ENCODE measurements at places on chromosomes 16 and 17.

DNA sequence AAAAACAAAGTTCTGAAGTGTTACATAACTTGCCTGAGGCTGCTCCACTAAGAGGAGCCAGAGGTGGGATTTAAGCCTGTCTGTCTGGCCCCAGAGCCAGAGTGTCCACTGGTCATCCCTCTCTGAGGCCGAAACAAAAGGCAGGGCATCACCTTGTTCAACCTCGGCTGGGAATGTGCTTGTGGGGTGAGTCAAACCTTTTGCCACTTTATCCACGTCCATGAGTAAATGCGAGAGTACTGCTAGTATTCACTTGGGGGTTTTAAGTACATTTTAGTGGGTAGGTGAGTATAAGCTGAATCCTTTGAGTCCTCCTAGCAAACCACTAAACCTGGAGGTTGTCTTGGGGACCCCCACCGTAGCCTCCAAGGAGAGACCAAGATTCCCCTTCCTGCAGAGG, 103.5 kb downstream of the STX8 start:
- DNase-seq, result no peak

DNA sequence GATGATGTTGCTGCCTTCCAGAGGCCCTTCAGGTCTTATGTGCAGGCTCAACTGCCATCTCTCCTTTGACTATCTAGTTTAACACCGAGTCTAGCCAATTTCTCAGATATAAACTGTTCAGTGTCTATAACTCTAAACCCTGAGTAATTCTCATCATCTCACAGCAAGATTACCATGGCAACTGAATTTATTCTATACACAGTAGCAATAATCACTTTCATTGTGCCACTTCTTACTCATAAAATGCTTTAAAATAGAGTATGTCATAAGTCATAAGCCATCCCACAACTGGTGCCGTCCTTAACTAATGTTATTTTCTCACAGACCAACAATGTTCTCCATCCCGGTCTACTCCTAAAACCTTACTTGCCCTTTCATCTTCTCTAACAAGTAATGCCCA, 45.0 kb downstream of the SYNRG start:
- DNase-seq, result no peak

- DNase-seq, result peak; percentile 64
These were observed 422.8 kb upstream of the CCL2 start for GRCh38 chr17:33832262-33832661.

- no peak for DNase-seq
These were observed 14.2 kb downstream of the PLD6 start for GRCh38 chr17:17191961-17192381.

DNA sequence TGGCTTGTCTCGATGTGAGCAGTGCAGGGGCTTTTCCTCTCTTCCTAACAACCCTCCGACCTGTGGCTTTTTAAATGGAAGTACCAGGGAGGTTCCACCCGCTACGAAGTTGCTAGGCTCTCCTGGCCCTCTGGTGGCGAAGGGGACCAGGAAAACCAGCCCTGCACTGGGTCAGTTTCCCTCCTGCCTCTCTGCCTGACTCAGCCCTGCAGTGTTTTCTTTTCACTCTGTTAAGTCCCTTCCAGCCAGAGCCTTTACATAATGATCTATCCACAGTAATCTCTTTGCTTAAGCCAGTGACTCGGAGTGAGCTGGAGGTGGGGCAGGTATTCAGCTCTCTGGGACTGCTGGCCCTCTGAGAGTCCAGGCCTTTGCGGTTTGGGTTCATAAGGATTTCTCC, 331.3 kb upstream of the EEF2KMT start:
- peak; percentile 82 for DNase-seq

DNA sequence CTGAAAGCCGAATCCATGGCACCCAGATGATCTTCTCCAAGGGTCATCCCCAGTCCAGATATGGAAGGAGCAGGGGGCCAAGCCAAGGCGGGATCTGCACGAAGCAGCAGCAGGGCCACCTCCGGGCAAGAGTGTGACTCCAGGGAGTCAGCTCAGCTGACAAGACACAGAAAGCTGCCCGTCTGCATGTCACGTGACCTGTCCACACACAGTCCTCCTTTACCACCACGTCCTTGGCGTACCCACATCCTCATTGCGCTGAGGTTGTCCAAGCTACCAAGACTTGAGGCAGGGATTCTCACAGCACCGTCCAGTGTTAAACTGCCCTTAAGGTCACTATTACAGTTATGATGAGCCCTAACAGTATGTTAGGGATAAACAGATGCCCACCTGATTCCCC, 11.3 kb upstream of the CYTH1 start:
- no peak for DNase-seq

- DNase-seq, result no peak
These were observed 16.9 kb downstream of the KNOP1 start for GRCh38 chr16:19701091-19701490.

DNA sequence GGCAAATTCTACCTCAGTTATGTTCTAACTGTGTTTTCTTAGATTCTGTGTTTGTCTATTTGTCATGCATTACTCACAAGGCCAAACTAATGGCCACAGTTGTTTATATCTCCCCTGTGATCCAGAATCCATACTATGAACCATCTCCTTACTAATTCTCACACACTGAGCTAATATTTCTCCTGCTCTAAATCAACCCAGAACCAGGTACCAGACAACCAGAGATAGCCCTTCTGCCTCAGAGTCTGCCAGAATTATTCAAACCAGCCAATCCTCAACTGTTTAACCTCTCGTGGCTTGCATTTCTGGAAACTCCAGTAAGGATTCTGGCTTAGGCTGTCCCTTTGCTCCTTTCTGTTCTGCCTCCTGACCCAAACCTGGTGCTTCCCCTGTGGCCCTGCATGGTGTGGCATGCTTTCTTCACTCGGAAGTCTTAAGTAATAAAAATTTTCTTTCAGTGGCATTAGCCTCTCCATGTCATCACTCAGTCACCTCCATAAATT, 59.4 kb downstream of the EFCAB5 start:
- DNase-seq, result no peak

DNA sequence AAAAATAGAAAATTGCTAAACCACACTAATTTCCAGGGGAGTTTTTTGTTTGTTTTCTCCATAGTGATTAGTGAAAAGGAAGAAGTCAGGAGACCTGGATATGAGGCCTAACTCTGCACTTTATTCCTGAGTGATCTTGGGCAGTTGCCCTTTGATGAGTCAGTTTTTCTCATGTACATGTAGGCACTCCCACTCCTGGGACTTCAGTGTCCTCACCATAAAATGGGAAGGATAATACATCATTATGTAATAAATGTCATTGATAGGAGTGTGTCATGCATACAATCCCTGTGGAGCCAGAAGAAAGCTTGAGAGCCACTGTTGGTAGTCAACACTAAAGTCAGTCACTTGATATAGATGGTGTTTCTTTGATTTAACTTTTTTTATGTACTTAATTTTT, 32.5 kb downstream of the WIPF2 start:
- DNase-seq, result no peak

GRCh38 chr17:37518826-37519225, 29.1 kb downstream of the DUSP14 start:
- DNase-seq, result no peak

DNA sequence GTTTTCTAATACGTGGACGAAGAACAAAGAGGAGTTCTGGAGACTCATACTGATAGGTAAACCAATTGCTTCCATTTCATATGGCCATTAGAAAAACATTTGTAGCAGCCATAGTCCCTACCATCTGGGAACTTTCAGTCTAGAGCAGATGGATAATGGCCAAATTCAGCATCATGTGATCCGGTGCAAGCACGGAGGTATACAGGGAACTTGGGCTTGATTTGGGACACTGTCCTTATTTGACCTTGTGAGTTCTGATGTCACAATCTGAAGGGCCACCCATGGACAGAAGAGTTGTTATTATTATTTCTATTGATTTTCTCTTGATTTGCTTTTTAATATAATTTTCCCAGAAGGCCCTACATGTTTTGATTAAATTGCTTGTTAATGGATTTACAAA, 154.6 kb upstream of the ZNF267 start:
- DNase-seq, result no peak

DNA sequence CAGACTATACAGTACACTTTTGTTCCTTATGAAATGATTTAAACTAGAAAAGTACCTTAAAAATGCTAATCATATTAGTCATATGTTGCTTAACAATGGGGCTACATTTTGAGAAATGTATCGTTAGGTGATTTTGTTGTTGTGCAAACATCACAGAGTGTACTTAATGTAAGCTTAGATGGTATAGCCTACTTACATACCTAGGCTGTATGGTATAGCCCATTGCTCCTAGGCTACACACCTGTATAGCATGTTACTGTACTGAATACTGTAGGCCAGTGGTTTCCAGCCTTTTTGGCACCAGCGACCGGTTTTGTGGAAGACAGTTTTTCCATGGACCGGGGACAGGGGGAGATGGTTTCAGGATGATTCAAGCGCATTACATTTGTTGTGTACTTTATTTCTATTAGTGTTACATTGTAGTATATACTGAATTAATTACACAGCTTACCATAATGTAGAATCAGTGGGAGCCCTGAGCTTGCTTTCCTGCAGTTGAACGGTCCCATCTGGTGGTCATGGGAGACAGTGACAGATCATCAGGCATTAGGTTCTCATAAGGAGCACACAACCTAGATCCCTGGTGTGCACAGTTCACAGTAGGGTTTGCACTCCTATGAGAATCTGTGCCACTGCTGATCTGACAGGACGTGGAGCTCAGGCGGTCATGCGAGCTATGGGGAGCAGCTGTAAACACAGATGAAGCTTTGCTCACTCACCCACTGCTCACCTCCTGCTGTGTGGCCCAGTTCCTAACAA, 35.0 kb upstream of the MRC2 start:
- DNase-seq, result no peak

DNA sequence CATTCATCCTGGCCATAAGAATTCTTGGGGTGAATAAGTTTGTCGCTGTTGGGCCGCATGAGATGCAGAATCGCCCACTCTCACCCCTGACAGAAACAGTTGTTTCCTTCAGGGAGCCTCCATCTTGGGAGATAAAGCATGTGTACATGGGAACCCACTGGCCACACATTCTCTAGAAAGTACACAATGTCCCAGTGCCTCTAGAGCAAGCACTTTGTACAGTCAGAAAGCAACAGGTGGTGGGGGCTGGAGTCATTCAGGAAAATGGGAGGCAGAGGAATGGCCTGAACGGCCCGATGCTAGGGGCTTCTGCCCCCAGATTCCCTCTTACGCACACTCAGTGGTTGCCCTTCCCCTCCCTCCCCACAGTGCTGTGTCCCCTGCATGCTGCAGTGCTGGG, 16.1 kb downstream of the ACE start:
- DNase-seq, result no peak

DNA sequence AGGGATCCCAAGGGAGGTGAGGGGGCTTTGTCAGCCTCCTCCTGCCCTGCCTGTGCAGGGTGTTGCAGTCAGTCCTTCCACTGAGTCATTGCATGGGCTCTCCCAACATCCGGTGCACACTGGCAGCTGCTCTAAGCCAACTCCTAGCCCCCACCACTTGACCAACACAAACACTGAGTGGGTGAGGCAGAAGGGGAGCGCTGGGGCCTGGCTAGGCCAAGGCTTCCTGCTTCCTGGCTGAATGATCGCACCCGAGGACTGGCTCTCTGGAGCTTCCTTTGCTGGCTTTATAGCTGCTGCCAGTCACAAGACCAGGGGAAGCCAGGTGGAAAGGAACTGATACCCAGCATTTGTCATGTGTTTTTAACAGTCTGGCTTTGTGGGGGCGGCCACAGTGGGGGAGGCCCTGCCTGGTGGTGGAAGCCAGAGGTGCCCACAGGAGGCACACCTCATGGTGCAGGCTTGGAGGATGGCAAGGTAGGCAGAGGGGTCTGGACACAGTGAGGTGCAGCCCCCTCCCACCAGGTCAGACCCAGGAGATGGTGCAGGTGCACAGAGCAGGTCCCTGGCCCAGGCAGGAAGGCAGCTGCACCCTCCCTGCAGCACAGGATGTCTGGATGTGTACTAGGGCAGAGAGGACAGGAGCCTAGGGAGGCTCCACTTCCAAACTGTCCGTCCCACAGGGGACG, 6.8 kb downstream of the MPG start:
- DNase-seq, result no peak

GRCh38 chr16:61289141-61289540, 747.1 kb downstream of the CDH8 start:
- DNase-seq, result no peak

- no peak for DNase-seq
These were observed 64.3 kb downstream of the SOCS1 start for GRCh38 chr16:11191665-11192064.

GRCh38 chr16:68155425-68155824, 70.3 kb downstream of the NFATC3 start:
- no peak for DNase-seq

- DNase-seq, result no peak
These were observed 72.2 kb downstream of the CLEC16A start for GRCh38 chr16:11016524-11016988.

DNA sequence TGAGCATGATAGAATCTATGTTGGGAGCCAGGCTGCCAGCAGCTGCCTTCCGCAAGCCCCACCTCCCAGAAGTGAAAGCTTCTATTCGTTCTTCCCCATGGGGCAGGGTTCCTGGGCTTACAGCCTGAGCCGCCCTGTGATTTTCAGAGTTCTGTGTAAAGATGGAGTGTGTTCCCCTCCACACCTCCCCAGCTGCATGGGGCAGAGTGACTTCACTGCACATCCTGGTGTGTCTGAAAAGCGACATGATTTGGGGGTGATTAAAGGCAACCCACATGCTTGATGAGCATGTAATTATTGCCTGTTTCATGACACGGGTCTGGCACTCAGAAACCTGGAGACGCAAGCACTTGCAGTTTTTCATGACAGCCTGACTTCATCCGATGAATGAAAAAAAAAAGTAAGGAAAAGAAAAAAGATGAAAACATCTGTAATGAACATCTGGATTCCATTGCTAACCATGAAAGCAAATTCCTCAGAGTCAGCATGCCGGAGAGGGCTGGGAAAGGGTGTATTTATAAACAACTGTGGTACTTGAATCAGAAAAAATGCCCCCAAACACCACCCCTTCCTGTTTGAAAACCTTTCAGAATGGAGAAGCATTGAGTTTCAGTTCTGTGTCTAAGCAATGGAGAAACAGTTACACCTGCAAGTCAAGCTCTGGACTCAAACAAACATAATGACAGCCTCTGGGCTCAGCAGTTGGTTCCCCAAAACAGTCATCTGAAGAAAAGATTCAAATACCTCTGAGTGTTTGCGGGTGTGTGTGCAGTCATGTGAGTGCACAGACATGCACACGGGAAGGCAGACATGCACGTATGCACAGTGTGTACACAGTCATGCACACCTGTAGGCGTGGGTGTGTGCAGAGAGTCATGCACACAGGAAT, 266.0 kb downstream of the ENGASE start:
- no peak for DNase-seq

- DNase-seq, result no peak
These were observed 12.6 kb upstream of the SRRM2 start for GRCh38 chr16:2739625-2740430.

- no peak for DNase-seq
These were observed 729.4 kb downstream of the CDH11 start for GRCh38 chr16:64392456-64392855.

DNA sequence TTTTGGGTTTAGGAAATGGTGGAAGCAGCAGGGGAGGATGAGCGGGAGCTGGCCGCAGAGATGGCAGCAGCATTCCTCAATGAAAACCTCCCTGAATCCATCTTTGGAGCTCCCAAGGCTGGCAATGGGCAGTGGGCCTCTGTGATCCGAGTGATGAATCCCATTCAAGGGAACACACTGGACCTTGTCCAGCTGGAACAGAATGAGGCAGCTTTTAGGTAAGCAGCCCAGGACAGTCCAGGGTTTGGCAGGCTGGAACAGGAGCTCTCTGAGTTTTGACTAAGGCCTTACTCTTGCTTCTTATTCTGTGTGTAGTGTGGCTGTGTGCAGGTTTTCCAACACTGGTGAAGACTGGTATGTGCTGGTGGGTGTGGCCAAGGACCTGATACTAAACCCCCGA, 41.4 kb downstream of the SF3B3 start:
- no peak for DNase-seq

All from neural progenitor cell (in vitro differentiated cells).